ENCODE measurements at places on chromosomes 12 and 14. TPM values are rescaled to one million over a fixed set of nuclear protein-coding genes. Genes with fewer than 3 reads are reported as not detected.

SIRT4 gene
- 7.4 TPM for total RNA-seq

POTEG gene
- total RNA-seq = not detected

DNAI7 gene
- 0.57 TPM for total RNA-seq

PRKD1 gene
- 17.9 TPM for total RNA-seq

ART4 gene
- not detected for total RNA-seq

BICDL1 gene
- total RNA-seq = 9.7 TPM

GPR68 gene
- 0.35 TPM for total RNA-seq

FLRT2 gene
- total RNA-seq = 5.8 TPM

PRH2 gene
- not detected for total RNA-seq

ASB2 gene
- total RNA-seq = 208 TPM

DNA sequence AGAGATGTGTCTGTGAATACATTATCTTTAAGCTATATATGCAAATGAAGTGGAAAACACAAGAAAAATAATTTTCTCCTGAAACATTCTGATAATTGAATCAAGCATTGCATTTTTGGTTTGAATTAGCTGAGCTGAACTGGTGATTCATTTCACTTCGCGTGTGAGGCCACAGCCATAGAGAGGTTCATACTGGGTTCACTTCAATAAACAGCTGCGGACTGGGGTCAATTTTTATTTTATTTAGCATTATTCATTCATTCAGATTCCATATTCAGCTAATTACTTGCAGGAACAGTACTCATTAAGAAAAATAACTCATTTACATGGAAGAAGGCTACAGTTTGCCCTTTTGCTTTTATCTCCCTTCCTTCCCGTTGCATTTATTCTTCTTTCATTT lies 195.2 kb upstream of the LRIG3 start:
- peaks cover 2% of the 10 kb centered on the region for H3K4me1 ChIP-seq
- no peak for DNase-seq
- H3K27ac ChIP-seq = no peak overlapping the region
- no peak overlapping the region for H3K4me3 ChIP-seq
- no peaks in the 10 kb centered on the region for H3K36me3 ChIP-seq

DNA sequence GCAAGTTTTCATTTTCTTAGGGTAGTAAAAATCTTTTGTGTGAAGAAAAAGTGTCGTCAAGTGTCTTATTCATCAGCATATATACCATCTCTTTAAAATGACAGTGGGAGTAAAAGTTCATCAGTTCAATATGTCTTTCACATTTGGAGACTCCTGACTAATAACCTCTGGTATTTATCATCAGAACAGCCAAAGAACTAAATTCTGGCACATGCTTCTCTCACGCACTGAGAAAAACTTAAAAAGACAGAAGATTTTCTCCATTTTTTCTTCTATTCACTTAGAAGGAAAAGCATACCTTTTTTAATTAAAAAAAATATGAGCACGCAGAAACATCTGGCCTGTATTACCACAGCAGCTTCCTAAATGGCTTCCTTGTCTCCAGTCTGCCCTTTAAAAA lies 265.7 kb downstream of the AKAP6 start:
- no peaks in the 10 kb centered on the region for H3K27me3 ChIP-seq
- H3K4me1 ChIP-seq = no peaks in the 10 kb centered on the region
- H3K4me3 ChIP-seq = no peak overlapping the region
- H3K36me3 ChIP-seq = peaks cover 4% of the 10 kb centered on the region
- no peak overlapping the region for H3K27ac ChIP-seq

GRCh38 chr14:94304243-94304642 lies 11.2 kb upstream of the SERPINA10 start:
- DNase-seq = no peak
- no peak overlapping the region for H3K27ac ChIP-seq
- no peaks in the 10 kb centered on the region for H3K4me1 ChIP-seq
- H3K36me3 ChIP-seq = no peaks in the 10 kb centered on the region
- H3K27me3 ChIP-seq = no peaks in the 10 kb centered on the region

GRCh38 chr12:48572326-48572725 lies 2.5 kb upstream of the LALBA start:
- peak; percentile 33 for DNase-seq
- no peak overlapping the region for H3K4me3 ChIP-seq
- no peaks in the 10 kb centered on the region for H3K27me3 ChIP-seq
- no peak overlapping the region for H3K27ac ChIP-seq

DNA sequence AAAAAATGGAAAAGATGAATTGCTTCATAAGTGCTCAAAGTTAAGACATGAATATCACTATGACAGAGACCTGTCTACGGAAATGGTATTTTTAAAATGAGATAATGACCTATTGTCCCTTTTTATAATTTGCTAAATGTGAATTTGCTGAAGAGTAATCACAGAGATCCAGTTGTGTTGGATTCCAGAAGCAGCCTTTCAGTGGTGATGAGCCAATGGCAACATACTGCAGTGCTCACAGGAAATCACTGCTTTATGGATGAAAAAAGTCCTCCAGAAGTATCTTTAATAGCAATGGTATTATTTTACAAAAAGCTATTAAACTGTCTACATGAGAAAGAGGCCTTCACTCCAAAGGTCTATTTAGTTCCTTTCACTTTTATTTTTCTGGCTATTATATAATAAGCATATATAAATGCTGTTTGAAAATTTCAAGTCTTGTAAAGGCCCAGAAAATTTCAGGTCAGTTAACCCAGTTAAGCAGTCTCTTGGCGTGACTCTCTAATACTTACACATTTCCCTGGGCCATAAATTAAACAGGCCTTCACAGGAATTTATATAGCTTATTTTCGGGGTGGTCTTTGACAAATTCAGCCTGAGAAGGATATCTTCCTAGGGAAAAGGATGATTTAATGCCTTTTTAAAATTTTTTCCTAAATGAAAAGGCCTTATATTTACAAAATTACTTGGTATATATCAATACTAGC lies 55.4 kb downstream of the KCNJ8 start:
- no peaks in the 10 kb centered on the region for H3K4me1 ChIP-seq
- no peaks in the 10 kb centered on the region for H3K36me3 ChIP-seq
- no peaks in the 10 kb centered on the region for H3K27me3 ChIP-seq
- no peak overlapping the region for H3K4me3 ChIP-seq

- peak; percentile 34 for DNase-seq
- no peaks in the 10 kb centered on the region for H3K36me3 ChIP-seq
- no peak overlapping the region for H3K27ac ChIP-seq
These were observed 16.0 kb upstream of the PLEKHH1 start for GRCh38 chr14:67517083-67517482.

DNA sequence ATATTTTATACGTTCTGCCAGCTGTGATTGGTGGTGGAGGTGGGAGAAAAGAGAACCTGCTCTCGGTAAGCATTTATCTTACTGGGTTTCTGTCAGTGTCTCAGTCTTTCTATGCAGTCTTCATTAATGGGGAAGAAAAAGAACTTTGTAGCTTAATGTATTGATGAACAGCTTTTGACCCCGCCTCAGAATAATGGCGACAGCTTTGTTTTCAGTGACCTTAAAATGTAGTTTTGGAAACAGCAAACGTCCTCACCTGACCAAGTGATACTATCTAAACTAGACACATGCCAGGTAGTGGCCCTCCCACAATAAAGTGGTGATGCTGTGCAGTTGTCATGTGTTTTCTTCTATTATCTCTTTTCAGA lies 1.4 kb downstream of the DACT1 start:
- H3K27me3 ChIP-seq = no peaks in the 10 kb centered on the region
- peaks cover 17% of the 10 kb centered on the region for H3K36me3 ChIP-seq
- peaks cover 62% of the 10 kb centered on the region for H3K4me1 ChIP-seq
- no peak for DNase-seq

DNA sequence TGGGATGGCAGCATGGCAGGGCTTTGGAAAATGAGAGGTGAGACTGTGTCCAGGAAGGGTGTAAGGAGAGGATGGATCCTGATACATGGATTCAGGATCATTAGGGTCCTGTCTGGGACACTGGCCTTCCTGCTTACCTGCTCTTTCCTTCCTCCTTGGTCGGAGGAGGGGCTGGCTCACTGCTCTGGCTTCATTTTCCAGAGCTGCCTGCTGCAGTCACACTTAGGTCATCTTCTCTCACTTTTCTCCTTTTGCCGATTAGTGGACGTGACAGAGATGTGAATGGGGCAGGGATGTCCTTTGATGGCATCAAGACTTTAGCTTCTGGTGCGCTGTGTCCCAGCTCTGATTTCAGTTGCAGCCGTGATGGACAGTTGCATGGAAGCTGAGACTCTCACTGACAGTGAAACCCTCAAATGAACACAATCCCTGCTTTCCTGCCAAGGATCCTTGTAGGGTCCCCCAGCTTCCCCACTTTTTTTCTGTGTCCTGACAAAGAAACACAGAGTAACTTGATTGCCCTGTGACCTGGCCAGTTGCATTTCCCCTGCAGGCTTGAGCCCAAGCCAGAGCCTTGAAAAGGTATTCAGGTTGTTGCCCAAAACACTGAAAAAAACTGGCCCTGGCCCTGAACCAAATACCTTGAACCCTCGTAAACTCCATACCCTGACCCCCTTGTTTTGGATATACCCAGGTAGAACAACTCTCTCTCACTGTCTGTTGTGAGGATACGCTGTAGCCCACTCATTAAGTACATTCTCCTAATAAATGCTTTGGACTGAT lies 756 bp upstream of the CIDEB start:
- peaks cover 15% of the 10 kb centered on the region for H3K36me3 ChIP-seq
- DNase-seq = no peak
- H3K4me1 ChIP-seq = no peaks in the 10 kb centered on the region
- H3K4me3 ChIP-seq = no peak overlapping the region
- H3K27me3 ChIP-seq = no peaks in the 10 kb centered on the region

DNA sequence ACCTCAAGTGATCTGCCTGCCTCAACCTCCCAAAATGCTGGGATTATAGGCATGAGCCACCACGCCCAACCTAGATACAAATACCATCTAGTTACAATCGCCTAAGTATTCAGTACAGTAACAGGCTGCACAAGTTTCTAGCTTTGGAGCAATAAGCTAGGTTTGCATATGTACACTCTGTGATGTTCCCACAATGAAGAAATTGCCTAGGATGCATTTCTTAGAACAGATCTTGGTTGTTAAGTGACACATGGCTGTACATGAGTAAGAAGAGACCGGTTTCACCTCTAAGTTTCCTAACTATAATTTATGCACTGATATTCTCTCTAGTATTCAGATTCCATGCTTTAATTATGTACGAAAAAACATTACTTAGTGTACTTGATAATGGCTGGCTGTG lies 5.4 kb upstream of the TUBA1C start:
- H3K4me1 ChIP-seq = no peaks in the 10 kb centered on the region

DNA sequence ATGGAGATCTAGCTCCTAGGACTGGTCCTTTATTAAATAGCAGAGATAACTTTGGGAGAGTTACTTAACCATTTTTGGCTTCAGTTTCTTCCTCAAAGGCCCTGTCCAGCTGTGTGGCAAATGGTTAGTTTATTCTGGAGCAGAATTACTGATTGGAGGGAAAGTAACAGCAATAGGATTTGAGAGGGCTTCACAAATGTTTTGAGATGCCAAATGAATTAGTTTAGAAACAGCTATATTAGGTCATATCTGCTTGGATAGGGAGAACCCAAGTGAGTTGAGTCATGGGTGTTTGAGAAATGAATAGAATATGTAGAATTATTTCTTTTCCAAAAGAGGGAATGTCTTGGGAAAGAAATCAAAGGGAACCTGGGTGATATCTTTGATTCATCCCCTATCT lies 17.5 kb downstream of the RASSF3 start:
- peak; percentile 79 for DNase-seq
- H3K4me3 ChIP-seq = no peak overlapping the region
- H3K36me3 ChIP-seq = no peaks in the 10 kb centered on the region
- H3K27me3 ChIP-seq = no peaks in the 10 kb centered on the region
- no peak overlapping the region for H3K27ac ChIP-seq

DNA sequence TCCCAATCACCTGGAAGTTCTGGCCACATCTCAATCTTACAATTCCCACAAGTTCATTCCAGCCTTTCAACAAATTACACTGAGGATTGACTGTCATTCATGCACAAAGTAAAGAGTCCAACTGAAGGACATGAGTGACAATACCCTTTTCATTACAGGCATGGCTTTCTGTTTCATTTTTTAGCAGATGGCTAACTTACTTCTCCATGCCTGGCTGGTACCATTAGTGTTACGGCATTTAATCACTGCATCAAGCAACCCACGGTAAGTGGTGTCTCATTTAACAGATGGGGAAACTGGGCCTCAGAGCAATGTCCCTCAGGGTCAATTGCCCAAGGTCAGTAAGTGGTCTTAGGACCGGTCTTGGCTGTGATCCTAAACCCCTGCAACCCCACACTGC lies 114.4 kb downstream of the PRICKLE1 start:
- DNase-seq = no peak
- no peaks in the 10 kb centered on the region for H3K27me3 ChIP-seq
- peaks cover 54% of the 10 kb centered on the region for H3K4me1 ChIP-seq

GRCh38 chr12:51994959-51995358 lies 11.8 kb upstream of the TAMALIN start:
- no peaks in the 10 kb centered on the region for H3K4me1 ChIP-seq
- no peak overlapping the region for H3K27ac ChIP-seq
- H3K36me3 ChIP-seq = peaks cover 15% of the 10 kb centered on the region
- no peaks in the 10 kb centered on the region for H3K27me3 ChIP-seq
- H3K4me3 ChIP-seq = no peak overlapping the region
- DNase-seq = no peak

DNA sequence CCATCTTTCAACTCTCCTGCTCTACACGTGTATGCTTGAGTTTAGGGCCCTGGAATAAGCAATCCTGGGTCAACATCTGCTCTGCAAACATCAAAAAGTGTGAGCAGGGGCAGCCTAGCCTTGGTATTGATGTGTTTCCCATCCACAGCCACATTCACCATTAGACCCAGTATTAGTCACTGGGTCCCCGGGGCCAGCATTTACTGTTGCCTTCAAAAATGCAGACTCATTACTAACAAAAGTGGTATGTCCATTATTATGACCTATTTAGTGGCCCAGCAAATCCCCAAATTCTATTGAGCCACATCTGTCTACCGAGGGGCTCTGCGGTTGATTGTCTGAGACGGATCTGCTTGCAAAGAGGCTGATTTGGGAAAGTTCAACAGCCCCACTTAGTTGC lies 661.8 kb downstream of the DIO2 start:
- no peak for DNase-seq
- H3K36me3 ChIP-seq = no peaks in the 10 kb centered on the region
- H3K4me1 ChIP-seq = peaks cover 27% of the 10 kb centered on the region
- no peak overlapping the region for H3K4me3 ChIP-seq
- no peak overlapping the region for H3K27ac ChIP-seq
- no peaks in the 10 kb centered on the region for H3K27me3 ChIP-seq

- no peak overlapping the region for H3K27ac ChIP-seq
- no peaks in the 10 kb centered on the region for H3K4me1 ChIP-seq
- no peaks in the 10 kb centered on the region for H3K36me3 ChIP-seq
- DNase-seq = no peak
- H3K4me3 ChIP-seq = no peak overlapping the region
These were observed 169.0 kb upstream of the RTL1 start for GRCh38 chr14:101072531-101072930.

GRCh38 chr14:78605897-78606500 lies 435.8 kb downstream of the NRXN3 start:
- no peaks in the 10 kb centered on the region for H3K36me3 ChIP-seq
- no peak overlapping the region for H3K4me3 ChIP-seq
- H3K27me3 ChIP-seq = peaks cover 1% of the 10 kb centered on the region
- no peaks in the 10 kb centered on the region for H3K4me1 ChIP-seq
- no peak overlapping the region for H3K27ac ChIP-seq
